Common myeloid progenitor, CD34-positive (primary cell): ENCODE measurements at places on chromosomes 5 and 9.
A peak's percentile ranks its signal among the peaks of the same experiment; 100 is the strongest.

DNA sequence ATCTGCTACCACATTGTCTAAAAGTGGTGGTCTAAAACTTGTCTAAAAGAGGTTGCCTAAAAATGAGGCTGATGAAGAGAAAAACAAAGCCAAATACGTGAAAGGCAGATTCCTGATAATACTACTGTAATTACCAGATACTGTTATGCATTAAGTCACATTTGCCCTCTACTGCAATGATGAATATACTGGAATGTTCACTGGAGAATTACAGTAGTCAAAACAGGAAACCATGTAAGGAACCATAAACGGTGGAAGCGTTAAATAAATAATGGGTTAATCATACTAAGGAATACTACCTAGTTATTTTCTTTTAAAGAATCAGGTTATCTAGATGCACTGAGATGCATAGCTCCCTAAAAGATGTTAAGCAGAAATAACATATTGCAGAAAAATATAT lies 201.3 kb downstream of the MCTP1 start:
- no peak for DNase-seq

GRCh38 chr5:58012102-58012501 lies 447.8 kb downstream of the PLK2 start:
- no peak for DNase-seq

DNA sequence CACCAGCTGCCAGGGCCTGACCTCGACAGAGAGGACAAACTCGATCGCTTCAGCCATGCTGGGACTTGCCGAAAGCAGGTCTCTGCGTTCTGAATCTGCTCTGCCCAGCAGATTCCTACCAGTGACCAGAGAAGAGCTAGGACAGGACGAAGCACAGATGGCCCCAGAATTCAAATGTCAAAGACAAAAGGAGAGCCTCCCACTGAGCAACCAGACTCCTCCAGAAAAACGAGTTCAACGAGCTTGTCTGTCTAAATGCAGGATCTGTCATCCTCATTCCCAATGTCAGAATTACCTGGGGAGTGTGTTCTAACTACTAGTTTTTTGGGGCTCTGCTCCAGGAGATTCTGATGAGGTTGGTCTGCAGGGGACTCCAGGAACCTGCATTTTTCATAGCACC lies 13.4 kb downstream of the AK8 start:
- no peak for DNase-seq

DNA sequence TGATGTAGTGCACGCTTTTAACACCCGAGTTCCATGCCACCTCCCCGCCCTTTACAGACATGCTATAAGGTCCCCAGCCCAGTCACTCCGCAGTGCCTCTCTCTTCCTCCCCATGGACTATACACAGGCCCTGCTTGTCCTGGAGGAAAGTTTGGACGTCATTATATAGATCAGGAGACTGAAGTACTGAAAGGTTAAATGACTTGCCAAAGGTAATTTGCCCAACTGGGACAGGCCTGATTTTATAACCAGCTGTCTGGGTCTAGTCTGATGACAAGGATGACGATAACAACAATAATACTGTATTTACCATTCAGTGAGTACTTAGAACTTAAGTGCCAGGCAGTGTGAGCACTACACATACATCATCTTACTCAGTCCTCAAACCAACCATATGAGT lies 33.1 kb downstream of the LVRN start:
- DNase-seq: no peak

DNA sequence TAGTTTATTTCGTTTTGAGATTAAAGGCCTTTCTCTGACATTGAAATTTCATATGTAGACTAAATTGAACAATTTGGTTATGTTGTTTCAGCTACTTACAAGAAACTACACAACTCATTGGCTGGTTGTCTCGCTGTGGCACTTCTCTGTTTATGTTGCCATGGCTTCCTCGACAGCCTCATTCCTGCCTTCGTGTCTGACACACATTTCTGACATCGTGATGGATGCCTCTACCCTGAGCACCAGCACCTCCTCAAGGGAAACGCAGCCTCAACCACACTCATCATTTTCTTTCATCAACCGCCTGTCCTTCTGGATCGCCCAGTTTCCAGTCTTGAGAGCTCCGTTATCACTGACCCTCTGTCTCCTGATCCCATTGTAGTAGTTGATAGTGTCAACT lies 562.8 kb downstream of the PDE4D start:
- DNase-seq: no peak

- DNase-seq: no peak
These were observed 77.2 kb downstream of the PRRT1B start for GRCh38 chr9:131622523-131622922.

DNA sequence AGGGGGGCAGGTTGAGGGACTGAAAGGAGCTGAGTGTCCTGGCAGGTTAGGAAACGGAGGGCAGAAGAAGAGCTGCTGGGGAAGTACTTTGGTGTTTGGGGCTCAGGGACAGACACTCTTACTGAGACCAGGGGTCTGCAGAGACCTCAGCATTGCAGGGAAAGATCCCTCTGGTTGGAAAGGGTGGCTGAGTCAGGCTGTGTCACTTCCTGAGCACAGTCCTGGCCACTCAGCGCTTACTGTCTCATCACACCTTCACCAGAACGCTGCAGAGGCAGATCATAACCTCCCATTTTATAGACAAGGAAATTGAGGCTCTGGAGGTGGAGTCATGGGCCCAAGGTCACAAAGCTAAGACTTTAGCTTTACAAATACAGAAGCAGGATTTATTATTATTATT lies 54.3 kb downstream of the LMX1B start:
- no peak for DNase-seq

DNA sequence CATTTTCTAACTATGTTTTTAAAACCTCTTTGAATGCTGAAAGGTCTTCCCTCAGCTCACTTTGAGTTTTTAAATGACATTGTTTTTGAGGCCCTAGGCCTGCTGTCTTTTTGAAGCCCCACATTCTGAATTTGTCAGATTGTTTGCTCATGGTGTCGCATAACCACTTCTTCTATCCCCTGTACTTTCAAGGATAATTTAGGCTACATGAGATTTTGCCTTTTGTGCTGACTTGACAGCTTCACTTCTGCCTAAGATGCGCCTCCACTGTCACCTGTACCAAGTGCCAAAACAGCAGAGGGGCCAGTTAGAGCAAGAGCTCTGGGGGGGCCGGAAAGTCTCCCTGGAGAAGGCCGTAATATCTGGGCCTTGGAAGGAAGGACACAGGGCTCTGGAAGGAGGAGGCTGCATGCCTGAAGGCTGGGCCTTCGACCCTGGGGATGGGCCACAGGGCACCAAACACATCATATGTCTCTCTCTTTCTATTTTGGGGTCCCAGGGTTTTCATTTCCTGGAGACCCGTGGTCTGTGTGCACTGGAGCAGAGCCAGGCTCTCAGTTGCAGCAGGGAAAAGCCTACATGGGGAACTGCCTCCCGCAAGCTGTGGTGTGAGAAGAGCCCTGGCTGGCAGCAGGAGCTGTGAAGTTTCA lies 49.1 kb downstream of the NDST1 start:
- DNase-seq: peak; percentile 38

DNA sequence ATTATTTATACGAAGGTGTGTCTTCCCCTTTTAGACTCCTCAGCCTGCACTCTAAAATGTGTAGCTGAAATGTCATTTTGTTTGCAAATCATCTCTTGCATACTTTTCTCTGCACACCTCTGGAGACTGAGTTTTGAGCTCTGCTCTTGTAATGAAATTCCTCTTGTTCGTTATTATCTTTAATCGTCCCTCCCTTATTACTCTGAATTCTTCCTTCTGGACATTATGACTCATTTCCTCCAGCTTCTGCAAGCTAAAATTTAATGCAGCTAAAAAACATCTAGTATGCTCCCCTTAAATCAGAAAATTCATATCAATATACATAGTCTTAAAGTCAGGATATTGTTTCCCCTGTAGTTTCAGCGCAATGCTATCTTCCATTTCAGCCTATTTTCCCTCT lies 13.5 kb downstream of the ISL1 start:
- no peak for DNase-seq

DNA sequence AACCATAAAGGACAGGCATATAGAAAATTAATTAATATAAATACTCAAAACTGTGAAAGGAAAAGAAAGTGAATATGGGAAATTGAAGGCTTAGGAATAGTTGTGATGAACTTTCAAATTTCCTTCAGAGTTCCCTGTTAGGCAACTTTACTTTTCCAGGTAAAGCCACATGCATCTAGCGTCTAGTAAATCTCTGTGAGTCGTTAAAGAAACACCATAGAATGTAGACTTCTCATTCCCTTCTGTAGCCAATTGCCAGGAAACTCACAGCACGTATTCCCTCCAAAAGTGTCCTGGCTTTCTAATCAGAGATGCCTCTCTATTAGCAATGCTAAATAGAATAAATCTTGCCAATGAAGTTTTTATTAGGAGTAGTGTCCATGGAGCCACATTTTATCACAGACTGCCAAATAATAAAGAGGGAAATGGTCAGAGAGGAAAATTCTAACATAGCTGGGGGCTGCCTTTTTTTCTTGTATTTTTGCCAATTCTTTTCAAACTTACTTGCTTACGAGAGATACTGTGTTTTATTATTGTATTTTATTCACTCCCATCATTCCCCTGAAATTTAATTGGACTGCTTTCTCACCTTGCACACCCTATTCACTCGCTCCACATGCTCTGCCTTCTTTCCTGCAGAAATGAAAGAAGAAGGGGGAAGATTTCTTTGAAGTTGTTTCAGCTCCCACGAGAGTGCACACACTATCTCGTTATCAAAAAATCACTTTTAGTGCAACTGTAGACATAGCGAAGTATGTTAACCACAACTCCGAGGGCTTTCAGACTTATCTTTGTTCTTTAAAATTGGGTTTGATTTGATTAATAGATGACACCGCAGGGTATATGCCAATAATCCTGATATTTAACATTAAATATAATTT lies 439.0 kb downstream of the CSNK1G3 start:
- no peak for DNase-seq

DNA sequence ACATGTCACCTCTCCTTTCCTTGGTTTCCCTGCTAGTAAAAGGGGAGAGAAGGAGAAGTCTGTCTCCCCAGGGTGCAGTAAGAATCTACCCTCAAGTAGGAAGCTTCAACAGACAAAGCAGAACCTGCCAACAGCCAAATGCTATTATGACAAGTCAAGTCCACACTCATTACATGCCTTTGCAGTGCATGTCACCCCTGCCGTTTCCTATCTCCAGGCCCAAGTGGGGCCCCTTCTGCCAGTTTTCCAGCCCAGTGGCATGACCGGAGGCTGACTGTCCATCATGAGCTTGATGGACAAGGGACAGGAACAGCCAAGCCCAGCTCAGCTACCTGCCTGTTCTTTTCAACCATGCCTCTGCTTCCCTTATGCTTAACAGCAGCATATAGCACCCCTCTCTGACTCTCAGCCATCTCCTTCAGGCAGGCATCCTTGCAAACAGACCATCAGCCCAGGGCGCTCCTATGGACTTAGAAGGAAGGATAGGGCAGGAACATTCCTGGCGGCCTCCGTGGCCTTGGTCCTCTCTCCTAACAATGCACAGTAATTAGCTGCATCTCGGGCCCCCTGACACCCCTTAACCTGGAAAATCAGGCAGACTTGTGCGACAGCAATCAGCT lies 107.2 kb upstream of the RAD23B start:
- no peak for DNase-seq

GRCh38 chr5:122458278-122458872 lies 146.3 kb downstream of the SNCAIP start:
- DNase-seq: no peak

DNA sequence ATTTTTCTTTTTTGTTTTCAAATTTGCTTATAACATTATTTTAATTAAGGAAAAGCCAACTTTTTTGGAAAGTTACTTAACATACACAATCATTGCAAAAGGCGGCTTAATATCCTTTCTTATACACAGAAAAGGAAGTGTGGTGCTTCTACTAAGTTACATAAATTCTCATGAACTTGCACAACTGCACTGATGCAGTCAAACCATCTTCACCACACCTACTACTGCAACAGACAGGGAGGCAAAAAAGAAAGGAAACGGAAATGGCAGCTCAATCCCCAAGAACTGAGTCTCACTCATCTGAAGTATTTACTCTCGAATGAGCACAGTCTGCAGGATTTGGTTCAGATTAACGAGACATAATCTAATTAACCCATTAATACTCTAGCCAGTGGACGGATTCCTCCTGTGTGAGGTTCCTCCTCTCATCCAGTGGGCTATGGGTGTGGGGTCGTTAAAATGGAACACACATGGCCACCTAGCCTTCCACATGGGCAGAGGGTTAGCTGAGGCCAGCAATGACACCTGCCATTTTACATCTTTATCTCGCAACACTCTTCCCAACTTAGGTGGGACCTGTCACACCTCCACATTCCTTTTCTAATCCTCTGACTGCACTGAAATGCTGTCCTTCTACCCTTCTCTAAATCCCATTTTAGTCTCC lies 30.0 kb downstream of the GOLM1 start:
- DNase-seq: no peak

DNA sequence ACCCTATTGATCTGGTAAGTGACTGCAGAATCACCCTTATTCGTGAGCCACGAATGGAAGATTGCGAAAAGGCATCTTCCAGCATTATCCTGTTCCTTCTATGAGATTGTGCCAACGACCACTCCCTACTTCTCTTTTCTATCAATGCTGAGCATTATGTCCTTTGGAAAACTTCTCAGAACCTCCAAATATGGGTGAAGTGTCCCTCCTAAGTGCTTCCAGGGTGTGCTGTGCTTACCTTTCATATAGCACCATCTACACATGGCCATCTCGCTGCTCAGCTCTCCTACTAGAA lies 14.7 kb upstream of the LCP2 start:
- no peak for DNase-seq

GRCh38 chr5:115098041-115098702 lies 71.5 kb downstream of the TRIM36 start:
- peak; percentile 65 for DNase-seq
